CD4-positive, alpha-beta T cell treated with Interleukin-12 subunit alpha and Interleukin-12 subunit beta, for 1 hour (primary cell): ENCODE measurements at places on chromosomes 2 and 18.

DNA sequence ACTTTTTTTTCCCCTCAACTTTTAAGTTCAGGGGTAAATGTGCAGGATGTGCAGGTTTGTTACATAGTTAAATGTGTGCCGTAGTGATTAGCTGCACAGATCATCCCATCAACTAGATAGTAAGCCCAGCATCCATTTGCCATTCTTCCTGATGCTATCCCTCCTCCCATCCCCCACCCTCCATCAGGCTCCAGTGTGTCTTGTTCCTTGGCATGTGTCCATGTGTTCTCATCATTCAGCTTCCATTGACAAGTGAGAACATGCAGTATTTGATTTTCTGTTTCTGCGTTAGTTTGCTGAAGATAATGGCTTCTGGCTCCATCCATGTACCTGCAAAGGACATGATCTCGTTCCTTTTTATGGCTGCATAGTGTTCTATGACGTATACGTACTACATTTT is 47.2 kb upstream of the STON1 start:
- DNase-seq = no peak

- no peak for DNase-seq
Measured at GRCh38 chr2:46134531-46135227, 162.5 kb upstream of the EPAS1 start.

DNA sequence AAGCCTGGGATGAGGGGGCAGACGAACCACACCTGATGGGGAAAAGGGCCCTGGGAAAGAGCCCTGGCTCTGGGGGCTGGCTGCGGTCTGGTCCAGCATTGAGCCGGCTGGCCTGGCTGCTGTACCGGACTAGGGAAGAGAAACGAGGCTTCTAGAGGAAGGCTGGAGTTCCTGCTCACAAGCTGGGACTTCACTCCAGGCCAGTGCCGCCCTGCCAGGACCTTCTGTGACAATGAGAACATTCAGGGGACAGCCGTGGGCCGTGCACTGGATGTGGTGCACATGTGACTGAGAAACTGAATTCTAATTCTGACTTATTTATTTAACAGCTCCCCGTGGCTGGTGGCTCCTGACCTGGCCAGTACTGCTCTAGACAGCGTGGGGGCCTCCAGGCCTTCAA is 269.3 kb downstream of the HDAC4 start:
- no peak for DNase-seq

- DNase-seq = no peak
Measured at GRCh38 chr2:190786404-190787166, 94.0 kb upstream of the GLS start.

DNA sequence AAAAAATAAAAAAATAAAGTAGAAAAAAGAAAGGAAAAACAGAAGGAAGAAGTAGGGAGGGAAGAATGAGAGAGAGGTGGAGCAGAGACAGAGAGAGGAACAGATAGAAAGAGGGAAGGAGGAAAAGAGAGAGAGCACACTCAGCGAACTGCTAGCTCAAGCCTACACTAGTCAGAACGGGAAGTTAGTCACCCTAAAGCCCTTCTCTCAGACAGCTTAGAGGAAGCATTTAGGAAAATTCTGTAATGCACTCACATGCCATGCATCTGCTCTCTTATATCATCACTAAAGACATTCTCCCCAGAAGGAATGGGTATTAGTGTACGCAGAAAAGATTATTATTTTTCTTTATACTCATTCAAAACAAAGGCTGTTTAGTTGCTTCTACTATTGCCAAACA is 68.1 kb upstream of the SULT1C3 start:
- no peak for DNase-seq

DNA sequence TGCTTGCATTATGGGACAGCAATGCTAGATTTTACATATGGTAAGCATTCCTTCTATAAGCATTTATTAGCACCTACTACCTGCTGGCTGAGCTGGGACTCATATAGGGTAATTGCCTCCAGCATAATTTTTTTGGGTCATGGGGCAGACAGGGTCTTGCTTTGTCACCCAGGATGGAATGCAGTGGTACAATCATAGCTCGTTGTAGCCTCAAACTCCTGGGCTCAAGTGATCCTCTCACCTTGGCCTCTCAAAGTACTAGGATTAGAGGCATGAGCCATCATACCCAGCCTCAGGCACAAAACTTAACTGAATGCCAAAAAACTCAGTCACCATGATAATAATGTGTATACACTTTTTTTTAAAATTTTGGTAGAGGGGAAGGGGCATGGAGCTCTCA is 35.3 kb downstream of the TMEM237 start:
- no peak for DNase-seq

DNA sequence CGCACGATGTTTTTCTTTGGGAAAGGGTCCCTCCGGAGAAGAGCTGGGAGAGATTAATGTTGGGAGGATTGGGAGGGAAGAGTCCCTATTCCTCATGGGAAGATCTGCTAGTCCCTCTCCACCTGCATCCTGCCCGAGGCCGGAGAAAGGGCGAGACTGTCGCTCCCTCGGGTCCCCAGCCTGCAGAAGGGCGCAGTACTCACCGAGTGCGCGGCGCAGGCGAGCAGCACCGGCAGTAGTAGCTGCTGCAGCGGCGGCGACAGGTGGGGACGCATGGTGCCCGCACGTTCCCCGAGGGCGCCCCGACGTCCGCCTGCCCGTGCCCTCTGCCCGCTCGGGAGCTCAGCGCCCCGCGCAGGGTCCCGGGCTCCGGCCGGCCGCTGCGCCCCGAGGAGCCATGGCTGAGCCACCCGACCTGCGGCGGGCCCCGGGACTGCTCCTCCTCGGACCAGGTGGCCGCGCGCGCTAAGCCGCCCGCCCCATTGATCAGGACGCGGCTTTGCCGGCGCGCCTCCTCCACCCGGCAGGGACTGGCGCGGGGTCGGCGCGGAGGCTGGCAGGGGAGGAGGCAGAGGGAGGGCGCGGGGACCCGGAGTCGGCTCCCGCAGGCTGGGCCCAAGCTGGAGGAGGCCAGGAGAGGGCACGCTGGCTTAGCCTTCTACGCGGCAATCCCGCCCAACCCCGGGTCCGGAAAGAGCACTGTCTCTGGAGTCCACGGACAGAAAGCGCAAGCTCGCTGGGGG is at the start of gene SCTR:
Gene SCTR, minus strand, starts transcription at position 532 of the 743 bp plus-strand sequence. Its CDS starts 257 bp downstream, at position 275.
- no peak for DNase-seq

- peak; percentile 49 for DNase-seq
Measured at GRCh38 chr2:25700221-25700660, 26.9 kb upstream of the DTNB start.

- no peak for DNase-seq
Measured at GRCh38 chr2:200767111-200767885, 44.4 kb upstream of the BZW1 start.

DNA sequence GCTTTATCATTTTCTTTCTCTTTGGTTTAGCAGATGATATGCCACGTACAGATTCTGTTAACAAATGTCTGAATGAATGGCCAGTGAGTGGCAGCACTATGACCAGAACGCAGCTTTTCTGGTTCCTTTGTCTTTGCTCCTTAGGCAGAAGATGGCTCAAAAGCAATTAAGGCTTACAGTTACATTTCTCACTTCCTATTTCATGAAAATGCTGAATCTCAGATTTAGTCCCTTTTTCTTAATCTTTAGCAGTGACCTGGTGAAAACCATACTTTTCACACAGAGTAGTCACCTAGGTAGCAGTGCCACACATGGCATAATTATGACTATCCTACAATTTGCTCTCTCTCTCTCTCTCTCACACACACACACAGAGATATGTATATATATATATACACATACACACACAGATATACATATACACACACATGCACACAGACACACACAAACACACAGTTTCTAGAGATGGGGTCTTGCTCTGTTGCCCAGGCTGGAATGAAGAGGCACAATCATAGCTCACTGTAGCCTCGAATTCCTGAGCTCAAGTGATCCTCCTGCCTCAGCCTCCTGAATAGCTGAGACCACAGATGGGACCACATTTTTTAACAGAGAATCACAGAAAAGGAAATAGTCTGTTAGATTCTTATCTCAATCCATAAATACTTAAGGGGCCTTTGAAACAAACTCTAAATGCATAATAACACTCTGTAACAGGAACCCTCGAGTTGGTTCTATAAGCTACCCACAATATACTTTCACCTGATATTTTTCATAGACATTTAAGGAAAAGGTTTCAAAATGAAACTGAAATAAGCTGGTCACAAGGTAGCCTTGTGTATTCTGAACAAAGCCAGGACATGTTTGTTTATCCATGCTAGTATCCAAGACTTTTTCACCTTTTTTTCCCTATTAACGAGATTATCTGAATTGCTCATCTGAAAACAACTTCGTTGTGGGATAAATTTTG is 11.6 kb downstream of the PDE6D start:
- DNase-seq = no peak

- DNase-seq = no peak
Measured at GRCh38 chr2:80300954-80301353, 3.6 kb downstream of the LRRTM1 start.

DNA sequence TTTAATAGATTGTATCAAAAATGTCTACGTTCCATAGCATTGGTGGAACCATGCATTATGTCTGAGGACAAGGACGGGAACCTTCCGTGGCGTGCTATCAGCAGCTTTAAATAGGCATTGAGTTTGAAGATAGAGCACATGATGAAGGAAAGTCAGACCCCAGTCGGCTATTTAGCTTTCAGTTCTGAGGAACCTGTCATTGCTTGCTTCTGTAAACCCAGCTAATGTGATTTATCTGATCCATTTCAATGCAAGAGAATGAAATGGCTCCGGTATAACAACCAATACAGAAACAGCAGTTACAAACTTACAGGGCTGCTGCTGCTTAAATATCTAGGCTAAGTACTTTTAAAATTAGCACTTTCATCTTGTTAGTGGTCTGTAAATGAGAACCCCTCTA is 503.3 kb downstream of the RNF144A start:
- DNase-seq = no peak

DNA sequence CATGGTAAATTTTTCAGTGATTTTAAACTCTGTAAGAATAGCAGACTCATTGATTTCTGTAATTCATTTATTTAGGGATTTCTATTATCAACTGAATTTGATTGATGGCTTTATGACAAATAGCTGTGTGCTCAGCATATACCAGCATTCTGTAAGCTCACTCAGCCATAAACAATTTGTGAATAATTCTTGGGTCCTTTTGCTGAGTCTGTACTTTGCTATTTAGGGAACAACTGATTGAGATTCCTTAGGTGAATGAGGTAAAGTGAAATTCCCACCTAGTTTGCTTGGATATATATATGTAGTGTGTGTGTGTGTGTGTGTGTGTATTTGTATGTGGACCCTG is 76.7 kb upstream of the CAVIN2 start:
- DNase-seq = no peak

GRCh38 chr2:106158871-106159270 is 35.2 kb downstream of the UXS1 start:
- peak; percentile 62 for DNase-seq

GRCh38 chr2:190486037-190486623 is 48.4 kb downstream of the NEMP2 start:
- DNase-seq = no peak

- DNase-seq = no peak
Measured at GRCh38 chr2:42274863-42275262, 86.2 kb downstream of the COX7A2L start.

GRCh38 chr18:59821983-59822382 is 77.8 kb upstream of the PMAIP1 start:
- DNase-seq = no peak

DNA sequence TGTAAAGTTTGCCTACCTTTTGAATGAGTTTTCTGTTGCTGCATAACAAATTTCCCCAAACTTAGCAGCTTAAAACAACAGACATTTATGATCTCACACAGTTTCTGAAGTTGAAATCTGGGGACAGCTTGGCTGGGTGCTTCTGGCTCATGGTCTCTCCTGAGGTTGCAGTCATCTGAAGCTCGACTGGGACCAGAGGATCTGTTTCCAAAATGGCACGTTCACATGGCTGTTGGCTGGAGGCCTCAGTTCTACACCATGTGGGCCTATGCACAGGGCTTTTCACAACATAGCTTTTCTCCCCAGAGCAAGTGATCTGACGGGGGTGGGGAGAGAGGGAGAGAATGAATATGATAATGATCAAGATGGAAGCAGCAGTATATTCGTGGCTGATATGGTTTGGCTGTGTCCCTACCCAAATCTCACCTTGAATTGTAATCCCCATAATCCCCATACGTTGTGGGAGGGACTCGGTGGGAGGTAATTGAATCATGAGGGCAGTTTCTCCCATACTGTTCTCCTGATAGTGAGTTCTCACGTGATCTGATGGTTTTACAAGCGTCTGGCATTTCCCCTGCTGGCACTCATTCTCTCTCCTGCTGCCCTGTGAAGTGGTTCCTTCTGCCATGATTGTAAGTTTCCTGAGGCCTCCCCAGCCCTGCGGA is 3.5 kb downstream of the RALB start:
- no peak for DNase-seq

- DNase-seq = no peak
Measured at GRCh38 chr2:2763351-2764000, 432.4 kb upstream of the MYT1L start.

DNA sequence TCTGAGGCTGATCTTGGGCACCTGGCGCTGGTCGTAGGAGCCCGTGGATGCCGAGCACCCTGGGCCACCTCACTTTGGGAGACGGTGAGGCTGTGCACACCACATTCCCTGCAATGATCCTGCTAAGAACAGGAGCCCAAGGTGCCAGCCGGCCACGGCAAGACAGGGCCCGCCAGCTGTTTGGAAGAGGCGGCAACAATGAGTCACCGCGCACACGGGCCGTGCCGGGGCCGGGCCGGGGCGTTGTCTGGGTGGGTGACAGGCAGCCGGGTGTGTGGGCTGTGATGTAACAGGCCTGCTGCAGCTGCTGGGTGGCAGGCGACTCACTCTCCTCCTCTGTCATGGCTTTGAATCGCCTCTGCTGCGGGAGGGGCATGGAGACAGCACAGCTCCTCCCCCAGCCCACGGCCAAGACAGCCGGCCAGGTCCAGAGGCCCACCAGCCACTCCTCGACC is 49.7 kb upstream of the ODC1 start:
- peak; percentile 62 for DNase-seq

DNA sequence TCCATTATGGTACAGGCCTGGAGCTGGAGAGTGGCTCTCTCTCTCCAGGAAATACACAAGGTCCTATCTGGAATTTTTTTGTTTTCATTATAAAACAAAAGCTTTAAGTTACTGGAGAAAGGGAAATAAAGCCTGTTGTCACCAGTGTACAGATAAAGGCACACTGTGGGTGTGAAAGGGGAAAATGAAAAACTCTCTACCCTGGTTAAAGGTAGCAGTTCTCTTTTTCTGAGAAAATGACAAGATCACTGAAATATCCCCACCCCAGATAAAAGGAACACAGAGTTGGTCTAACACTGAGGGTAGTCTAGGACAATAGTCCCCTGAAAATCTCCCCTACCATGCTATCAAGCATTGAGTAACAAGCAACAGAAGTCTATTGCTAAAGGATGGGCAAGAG is 438.7 kb downstream of the MBD2 start:
- no peak for DNase-seq
